ENCODE measurements at places on chromosomes 7 and 10. TPM values are rescaled to one million over a fixed set of nuclear protein-coding genes. Genes with fewer than 3 reads are reported as not detected.

OR2A42 gene
- total RNA-seq, result not detected

RAB19 gene
- total RNA-seq, result not detected

DENND2A gene
- 7.5 TPM for total RNA-seq

FAM185A gene
- total RNA-seq, result 28.9 TPM

AGR2 gene
- total RNA-seq, result not detected

HTR5A gene
- not detected for total RNA-seq

LEP gene
- not detected for total RNA-seq

GRCh38 chr7:142950235-142950634 lies 11.0 kb downstream of the LLCFC1 start:
- no peak for DNase-seq

DNA sequence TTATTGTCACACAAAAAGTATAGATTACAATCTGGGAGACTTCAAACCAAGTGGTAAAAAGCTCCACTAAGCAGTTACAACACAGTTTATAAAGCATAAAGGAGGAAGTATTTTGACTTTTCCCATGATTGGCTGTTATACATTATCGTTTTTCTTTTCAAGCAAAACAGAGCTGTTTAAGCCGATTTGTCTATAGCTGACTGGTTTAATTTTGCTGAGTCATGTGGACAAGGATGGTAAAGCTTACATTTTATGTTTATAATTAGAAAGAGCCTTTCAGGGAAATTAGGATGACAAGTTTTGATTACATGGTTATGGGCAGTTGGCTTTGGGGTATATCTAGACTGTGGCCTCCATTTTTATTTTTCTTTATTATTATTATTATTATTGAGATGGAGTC lies 152.5 kb upstream of the STK17A start:
- no peak for DNase-seq

DNA sequence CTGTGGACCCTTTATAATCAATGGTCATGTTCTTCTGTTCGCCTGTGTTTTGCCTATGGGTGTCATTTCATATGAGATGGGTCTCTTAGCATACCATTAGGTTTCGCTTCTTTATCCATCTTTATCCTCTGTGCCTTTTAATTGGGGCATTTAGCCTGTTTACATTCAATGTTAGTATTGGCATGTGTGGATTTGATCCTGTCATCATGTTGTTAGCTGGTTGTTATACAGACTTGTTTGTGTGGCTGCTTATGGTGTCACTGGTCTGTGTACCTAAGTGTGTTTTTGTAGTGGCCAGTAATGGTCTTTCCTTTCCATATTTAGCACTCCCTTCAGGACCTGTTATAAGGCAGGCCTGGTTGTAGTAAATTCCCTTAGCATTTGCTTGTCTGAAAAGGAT lies 90.3 kb downstream of the MYO3A start:
- no peak for DNase-seq

DNA sequence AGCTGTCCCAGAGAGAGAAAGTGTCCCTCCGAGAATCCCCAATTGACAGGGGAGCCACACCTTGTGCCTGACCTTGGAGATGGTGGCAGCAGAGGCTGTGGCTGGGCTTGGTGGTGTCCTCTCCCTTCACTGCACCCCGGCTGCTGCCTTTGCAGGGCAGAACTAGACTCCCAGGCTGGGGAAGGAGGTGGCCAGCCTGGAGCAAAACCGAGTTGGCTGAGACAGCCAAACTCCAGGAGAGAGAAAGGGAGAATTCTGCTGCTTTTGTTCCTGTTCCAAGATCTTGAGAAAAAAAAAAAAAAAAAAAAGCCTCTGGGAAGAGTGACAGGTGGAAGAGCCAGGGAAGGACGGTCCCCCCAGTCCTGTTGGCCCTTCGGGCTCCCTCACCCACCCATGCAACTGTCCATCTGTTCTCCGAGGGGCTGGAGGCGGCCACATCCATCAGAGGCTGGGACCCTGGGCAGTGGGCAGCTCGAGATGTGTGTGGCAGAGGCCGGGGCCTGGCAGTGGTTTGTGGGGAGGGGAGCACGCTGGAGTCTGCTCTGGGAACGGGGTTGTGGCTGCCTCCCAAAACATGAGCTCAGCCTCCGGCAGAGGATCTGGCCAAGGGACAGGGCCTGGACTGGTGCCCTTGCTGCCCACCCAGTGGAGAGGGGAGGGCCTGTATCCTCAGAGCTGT lies 35.5 kb downstream of the CLIP2 start:
- DNase-seq, result no peak

GRCh38 chr10:22259280-22259679 lies 41.5 kb upstream of the EBLN1 start:
- DNase-seq, result no peak

- no peak for DNase-seq
These were observed 10.6 kb downstream of the NACAD start for GRCh38 chr7:45078125-45078681.

- DNase-seq, result no peak
These were observed 69.5 kb downstream of the HIBADH start for GRCh38 chr7:27593226-27593625.

GRCh38 chr7:96589038-96589437 lies 120.6 kb downstream of the SEM1 start:
- no peak for DNase-seq

GRCh38 chr7:103859709-103860108 lies 129.7 kb downstream of the RELN start:
- no peak for DNase-seq

GRCh38 chr7:44853391-44853790 lies 5.5 kb upstream of the H2AZ2 start:
- DNase-seq, result no peak

GRCh38 chr7:115099906-115100305 lies 178.0 kb downstream of the MDFIC start:
- no peak for DNase-seq

GRCh38 chr7:116552602-116553001 lies 27.8 kb downstream of the CAV1 start:
- DNase-seq, result no peak

- DNase-seq, result no peak
These were observed 409.4 kb downstream of the GRM8 start for GRCh38 chr7:126843336-126843735.

DNA sequence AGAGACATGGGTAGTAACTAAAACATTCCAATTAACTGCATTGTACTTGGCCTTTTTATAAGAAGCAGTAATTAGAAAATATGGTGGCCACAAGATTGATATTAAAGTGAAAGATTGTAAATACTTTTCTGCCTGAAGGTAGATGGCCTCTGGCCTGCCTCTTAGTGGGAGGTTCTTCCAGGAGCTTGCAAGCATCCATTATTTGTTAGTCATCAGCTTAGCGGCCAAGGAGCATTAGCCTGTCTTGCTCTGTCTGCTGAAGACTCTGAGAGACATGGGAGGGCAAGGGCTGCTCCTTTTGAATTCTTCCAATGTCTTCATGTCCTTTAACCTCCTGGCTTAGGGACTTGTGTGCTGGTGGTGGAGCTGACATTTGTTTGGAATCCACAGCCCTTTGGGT lies 80.4 kb downstream of the TCF7L2 start:
- peak; percentile 58 for DNase-seq

- DNase-seq, result no peak
These were observed 42.7 kb upstream of the CACNB2 start for GRCh38 chr10:18097524-18097923.

DNA sequence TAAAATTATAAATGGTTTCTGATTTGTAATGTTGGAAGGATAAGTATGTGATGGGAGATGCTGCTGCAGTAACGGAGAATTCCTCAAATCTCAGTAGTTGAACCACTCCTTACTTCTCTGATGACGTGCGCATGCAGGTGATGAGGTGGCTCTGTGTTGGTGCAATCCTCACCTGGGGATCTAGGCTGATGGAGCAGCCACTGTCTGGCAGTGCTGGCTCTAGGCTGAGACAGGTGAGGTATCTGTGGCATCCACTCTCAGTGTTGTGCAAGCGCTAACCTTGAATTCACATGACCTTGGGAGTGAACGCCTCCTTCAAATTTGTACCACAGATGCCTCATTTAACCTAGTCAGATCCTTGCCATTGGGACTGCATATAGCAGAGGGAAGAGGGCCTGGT lies 35.0 kb downstream of the LHFPL3 start:
- DNase-seq, result no peak

GRCh38 chr7:143514995-143515735 lies 37.5 kb downstream of the TAS2R41 start:
- DNase-seq, result no peak

DNA sequence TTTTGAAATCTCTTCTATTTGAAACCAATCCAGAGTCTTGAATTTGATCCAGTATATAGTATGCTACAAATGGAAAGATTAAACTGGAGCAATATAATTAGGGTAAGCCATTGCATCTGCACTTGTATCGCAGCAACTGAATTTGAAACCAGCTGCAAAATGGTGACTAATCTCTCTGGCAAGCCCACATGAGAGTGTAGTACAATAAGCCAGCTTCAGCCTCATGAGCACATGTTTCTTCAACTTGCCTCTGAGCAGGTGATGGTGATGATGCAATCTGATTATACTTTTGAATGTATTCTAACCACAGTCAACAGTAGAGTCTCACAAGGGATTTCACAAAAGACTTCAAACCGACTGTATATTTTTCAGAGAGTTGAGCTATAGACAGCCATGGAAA lies 829 bp upstream of the RPA3 start:
- DNase-seq, result no peak

DNA sequence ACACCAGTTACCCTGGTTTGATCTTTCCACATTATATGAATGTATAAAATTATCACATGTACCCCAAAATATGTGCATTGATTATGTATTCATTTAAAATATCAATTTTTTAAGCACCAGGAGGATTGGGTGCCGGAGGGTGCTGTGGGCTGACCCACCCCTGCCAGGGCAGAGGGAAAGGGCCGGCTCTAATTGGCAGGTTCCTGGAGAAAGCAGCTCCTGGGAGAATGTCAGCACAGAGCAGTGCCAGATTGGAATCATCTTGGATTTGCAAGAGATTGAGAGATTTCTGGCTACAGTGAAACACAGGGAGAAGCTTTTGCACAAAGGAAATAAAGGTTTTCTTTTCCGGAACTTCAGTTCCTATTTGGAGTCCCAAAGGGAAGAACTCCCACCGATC lies 264.4 kb upstream of the TCERG1L start:
- no peak for DNase-seq

DNA sequence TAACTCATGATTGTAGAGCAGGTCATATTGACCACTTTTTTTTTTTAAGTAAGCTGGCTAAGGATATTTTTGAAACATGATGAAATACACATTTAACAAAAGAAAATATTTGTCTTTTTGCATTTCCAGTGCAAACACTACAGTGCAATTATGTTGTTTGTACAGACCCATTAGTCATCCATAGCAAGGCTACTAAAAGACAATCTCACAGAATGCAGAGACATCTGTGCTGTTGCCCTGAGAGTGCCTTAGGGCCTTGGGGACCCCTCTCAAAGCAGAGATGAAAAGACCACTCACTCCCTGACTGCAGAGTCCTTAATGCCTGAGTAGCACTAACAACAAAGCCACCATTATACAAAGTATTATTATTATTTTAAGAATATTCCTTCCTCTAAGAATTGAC lies 104.5 kb downstream of the NRCAM start:
- DNase-seq, result no peak

- no peak for DNase-seq
These were observed 30.3 kb downstream of the PIK3CG start for GRCh38 chr7:106895246-106895864.

DNA sequence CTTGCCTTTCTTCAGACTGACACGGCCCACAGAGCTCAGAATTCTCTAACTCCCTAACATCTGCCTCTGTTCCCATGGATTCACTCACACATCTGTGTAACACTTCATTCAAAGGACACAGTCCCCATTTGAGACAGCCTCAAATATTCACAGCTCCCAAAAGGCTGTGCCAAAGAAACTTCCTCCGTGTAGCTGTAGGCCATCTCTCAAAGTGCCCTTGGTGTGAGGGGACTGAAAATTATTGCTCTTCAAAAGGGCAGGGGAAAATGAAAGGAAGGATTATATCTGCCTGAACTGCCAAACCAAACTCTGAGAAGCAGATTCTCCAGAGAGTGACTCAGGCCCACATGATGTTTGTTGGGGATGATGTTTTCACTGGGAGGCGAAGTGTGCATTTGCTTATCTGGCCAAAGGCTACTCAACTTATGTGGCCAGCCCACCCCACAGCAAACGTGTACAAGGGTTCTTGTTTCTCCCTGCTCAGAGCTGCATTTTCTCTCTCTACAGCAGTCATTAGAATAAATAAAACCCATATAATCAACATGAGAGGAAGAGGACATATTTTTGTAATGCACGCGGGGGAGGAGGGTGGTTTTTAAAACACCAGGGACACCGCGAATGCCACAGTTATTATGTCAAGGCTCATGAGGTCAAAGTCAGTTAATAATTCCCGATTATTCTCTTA lies 302.4 kb upstream of the NFE2L3 start:
- no peak for DNase-seq

GRCh38 chr10:8539056-8539455 lies 484.6 kb downstream of the GATA3 start:
- DNase-seq, result no peak

Data from ascending aorta (tissue), 2 donors.